Fibroblast of lung (primary cell): ENCODE measurements at places on chromosomes 1 and 21.

GRCh38 chr1:40381268-40382107 is 8.0 kb downstream of the SMAP2 start:
- DNase-seq: no peak

GRCh38 chr1:20380616-20381035 is 90.0 kb downstream of the VWA5B1 start:
- peak; percentile 97 for DNase-seq

DNA sequence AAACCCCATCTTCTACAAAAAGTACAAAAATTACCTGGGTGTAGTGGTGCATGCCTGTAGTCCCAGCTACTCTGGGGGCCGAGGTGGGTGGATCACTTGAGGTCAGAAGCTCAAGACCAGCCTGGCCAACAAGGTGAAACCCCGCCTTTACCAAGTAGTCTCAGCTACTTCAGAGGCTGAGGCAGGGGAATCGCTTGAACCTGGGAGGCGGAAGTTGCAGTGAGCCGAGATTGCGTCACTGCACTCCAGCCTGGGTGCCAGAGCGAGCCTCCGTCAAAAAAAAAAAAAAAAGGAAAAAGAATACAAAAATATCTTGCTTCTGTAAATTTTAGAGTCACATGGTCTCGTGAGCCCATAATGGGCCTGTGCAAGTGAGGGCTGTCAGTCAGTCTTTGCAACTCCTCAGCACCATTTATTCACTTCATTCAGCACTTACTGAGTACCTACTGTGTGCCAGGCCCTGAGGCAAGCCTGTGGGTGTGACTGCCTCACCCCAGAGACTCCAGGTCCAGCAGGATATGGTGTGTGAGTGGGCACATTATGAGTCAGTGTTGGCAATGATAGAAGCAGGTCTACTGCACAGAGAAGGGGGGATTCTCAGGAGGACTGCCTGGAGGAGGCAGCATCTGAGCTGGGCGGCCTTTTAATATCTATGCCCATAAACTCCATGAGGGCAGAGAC is 46.8 kb upstream of the TARDBP start:
- DNase-seq: peak; percentile 18

GRCh38 chr21:33051925-33052324 is 18.0 kb upstream of the OLIG1 start:
- no peak for DNase-seq

GRCh38 chr1:23185381-23185780 is 16.7 kb upstream of the LUZP1 start:
- DNase-seq: no peak

GRCh38 chr1:236951672-236952071 is 52.6 kb downstream of the MT1HL1 start:
- no peak for DNase-seq

GRCh38 chr1:40155135-40155534 is 6.1 kb upstream of the RLF start:
- no peak for DNase-seq

GRCh38 chr1:165288350-165289120 is 68.0 kb downstream of the LMX1A start:
- no peak for DNase-seq

DNA sequence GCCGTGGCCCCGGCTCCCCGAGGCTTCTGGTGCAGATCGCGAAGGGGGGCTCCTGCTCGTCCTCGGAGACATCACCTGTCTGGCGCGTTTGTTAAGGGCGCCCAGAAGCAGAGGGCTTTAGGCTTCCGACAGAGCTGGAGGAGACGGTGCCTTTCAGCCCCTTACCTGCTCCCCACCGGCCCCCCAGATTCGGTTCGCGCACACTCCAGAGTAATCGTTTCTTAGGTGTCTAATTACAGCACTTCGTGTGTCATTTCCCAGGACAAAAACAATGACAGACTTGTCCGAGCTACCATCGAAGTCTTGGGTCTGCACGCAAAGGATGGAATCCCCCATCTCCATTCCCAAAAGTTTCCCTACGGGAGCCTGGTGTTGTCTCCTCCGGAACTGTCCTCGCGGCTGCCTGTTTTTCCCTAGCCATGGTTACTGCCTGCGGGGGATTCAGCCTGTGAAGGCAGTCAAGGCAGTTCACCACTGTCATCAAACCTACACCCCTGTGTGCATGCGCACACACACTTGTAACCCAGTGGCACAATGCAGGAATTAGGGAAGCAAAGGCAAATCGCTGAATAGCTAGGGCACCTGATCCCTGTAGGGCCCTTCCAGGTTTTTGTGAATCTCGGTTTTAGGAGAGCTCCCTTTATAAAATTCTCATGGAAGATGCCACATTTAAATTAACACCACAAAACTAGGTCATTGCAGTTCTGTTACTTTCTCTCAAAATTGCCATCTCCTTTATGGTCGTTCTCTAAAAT is 738 bp upstream of the CDC42BPA start:
- peak; percentile 67 for DNase-seq

- peak; percentile 15 for DNase-seq
These were observed 42.3 kb downstream of the HMCN1 start for GRCh38 chr1:185776522-185776921.

- no peak for DNase-seq
These were observed 75.4 kb downstream of the NOS1AP start for GRCh38 chr1:162144853-162145252.

GRCh38 chr1:236421022-236421421 is 26.9 kb downstream of the EDARADD start:
- DNase-seq: no peak

DNA sequence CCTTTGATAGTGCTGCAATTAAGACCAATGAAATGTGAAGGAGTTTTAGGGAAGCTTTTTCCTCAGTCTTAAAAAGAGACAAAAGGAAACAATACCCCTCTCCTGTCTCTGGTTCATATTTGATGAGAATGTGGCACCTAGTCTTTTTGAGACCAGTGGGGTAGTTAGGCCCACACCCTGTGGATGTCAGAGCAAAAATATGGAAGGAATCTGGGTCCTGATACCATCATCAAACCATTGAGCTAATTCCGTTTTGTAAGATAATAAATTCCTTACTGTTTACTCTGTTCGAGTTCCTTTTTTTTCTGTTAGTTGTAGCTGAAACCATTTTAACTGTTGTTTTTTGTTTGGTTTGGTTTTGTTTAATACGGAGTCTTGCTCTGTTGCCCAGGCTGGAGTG is 33.3 kb downstream of the PTPRC start:
- peak; percentile 89 for DNase-seq

DNA sequence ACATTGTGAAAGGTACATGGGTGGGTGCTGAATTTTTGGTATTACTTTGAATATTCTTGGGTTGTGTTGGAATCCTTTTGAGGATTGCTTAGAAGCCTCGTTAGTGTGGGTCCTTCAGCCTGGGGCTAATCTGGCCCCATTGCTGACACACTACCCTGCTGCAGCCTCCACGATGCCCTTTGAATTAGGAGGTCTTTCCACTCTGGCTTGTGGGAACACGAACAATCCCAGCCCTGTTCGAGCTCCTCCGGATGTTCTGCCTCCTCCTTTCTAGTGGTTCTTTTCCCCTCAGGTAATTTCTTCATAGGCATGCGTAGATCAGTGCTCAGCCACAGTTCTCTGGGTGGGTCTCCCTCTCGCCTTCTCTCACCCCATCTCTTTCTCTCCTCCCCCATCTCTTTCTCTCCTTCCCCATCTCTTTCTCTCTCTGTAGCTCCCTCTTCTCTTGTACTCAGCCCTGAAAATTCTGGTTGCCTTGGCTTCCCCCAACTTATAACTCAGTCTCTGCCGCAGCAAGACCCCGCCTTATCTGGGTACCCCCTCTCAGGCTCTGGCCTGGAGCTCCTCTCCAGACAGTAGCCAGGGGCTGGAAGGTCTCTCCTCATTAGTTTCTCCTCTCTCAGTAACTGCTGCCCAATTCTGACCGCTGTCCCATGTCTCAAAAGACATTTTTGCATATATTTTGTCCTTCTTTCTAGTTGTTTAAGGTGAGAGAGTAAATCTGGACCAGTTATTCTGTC is 46.0 kb upstream of the SLC19A1 start:
- DNase-seq: no peak

DNA sequence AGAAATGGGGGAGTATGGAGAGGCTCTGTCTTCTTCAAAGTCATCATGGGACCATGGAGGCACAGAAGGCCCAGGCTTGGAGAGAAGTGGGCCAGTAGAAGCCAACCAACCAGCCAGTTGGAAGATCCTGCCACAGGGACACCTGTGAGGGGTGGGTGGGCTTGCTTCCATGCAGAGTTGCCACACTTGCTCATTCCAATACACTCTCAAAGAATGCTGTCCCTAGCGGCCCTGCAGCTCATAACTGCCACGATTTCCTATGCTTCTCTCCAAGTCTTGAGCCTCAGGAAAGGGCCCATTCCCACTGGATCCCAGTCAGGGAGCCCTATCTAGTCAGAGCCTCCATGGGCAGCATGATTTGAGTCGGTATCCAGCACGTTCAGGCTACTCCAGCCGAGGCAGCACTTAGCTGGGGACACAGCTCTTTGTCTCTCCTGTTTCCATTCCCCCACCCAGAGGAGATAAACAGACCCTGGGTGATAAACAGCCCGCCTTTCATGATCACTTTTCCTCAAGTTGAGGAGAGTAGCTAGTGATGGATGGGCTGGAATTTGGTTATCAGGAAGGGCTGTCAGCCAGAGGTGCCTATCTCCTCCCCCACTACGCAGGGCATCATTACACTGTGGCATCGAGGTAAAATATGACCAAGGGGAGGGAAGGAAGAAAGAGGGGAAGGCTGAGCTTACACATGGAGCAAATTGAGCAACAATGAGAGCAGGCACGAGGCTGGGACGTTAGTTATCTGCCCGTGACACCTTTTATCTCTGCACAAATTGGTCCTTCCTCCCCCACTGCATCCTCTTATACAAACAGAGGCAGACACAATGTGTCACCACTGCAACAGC is 64.6 kb downstream of the ERI3 start:
- DNase-seq: no peak

- peak; percentile 33 for DNase-seq
These were observed 644 bp downstream of the UBE4B start for GRCh38 chr1:10033359-10033845.

GRCh38 chr1:17149771-17150170 is 30.5 kb upstream of the PADI2 start:
- no peak for DNase-seq

DNA sequence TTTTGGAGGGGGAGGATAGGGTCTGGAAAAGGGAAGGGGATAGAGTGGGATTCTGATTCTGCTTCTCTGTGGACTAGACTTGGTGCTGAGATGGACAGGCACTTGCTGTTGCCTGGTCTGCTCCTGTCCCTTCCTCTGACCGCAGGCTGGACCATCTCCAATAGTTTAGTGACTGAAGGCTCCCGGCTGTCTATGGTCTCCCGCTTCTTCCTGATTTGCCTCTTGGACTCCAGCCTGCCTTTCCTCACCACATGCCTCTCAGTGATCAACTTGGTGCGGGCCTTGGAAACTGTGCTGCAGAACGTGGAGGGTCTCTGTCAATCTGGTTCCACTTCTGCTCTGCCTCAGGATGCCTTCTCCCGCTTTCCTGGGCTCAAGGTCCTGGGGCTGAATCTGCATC is 6.3 kb upstream of the ZSCAN20 start:
- no peak for DNase-seq

DNA sequence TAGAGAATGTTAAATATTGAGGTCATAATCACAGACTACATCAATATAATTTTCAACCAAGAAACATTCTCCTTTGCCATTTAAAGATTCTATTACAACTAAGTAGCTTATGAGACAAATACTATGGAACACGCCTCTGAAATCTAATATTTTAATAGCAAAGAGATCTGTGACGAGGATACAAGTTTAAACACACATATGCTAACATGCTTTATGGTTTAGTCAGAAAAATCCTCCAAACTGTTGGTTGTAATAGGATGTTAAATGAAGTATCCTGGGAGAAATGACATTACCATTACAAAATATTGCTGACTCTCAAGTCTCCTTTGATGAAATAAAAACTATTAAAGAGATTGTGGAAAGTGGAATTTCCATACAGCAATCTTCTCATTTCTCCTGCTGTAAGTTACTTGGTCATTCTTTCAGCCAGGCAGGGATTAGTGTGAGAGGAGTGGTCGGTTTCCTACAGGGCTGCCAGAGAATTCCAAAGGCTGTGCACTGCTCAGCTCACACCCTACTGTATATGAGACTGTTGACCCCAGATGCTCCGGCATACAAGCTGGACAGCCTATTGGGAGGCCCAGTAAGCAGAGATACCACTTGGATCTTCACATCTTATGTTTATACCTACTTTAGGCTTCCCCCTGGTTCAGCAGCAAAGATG is 26.6 kb downstream of the SCYL3 start:
- DNase-seq: no peak

GRCh38 chr1:161989108-161989507 is 34.6 kb downstream of the OLFML2B start:
- no peak for DNase-seq

GRCh38 chr1:222037720-222038119 is 295.8 kb upstream of the DUSP10 start:
- DNase-seq: no peak

DNA sequence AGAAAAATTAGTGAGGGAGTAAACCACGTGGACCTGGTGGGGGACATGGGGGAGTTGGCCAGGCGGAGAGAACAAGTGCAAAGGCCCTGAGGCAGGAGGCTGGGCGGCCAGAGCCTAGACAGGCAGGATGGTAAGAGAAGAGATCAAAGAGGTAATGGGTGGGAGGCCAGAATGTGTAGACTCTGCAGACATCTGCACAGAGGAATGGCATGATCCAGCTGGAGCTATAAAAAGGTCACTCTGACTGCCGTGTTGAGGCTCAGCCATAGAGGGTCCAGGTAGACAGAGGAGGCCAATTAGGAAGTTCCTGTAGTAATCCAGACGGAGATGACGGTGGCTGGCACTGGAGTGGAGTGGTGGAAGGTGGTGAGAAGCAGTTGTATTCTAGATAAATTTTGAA is 3.6 kb downstream of the H6PD start:
- DNase-seq: no peak

- no peak for DNase-seq
These were observed 11.8 kb downstream of the DRAM2 start for GRCh38 chr1:111127923-111128643.

- DNase-seq: no peak
These were observed 4.7 kb downstream of the S100A2 start for GRCh38 chr1:153560771-153561465.

- DNase-seq: no peak
These were observed 136.9 kb upstream of the C8B start for GRCh38 chr1:57102561-57103326.

GRCh38 chr1:187042538-187042937 is 213.8 kb downstream of the PLA2G4A start:
- no peak for DNase-seq

- no peak for DNase-seq
These were observed 310.8 kb upstream of the NR5A2 start for GRCh38 chr1:199716729-199717128.

GRCh38 chr1:243733670-243734307 is 116.3 kb downstream of the AKT3 start:
- DNase-seq: no peak

GRCh38 chr1:149844101-149844500 is 55.3 kb upstream of the BOLA1 start:
- peak; percentile 75 for DNase-seq
